HL-60 (cell line): ENCODE measurements at places on chromosomes 1 and 21.

DNA sequence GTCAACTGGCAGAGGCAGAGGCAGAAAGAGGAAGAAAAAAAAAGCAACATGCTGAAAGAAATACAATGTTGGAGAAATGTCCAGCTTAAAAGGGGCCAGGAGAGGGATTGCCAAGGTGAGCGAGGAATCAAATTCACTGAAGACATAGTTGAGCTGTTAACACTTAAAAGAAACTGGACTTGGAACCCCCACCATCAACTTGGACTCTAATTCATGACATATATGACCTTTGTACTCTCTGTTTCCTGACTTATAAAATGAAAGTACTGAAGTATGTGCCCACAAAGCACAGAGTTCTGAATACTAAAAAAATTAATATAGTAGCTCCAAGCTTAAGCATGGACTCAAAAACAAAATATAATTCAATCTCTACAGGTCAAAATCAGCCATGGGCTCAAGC lies 16.1 kb downstream of the PRR9 start:
- peak; percentile 27 for DNase-seq

- DNase-seq: no peak
Observed at GRCh38 chr1:61853583-61853982, 111.3 kb downstream of the PATJ start.

DNA sequence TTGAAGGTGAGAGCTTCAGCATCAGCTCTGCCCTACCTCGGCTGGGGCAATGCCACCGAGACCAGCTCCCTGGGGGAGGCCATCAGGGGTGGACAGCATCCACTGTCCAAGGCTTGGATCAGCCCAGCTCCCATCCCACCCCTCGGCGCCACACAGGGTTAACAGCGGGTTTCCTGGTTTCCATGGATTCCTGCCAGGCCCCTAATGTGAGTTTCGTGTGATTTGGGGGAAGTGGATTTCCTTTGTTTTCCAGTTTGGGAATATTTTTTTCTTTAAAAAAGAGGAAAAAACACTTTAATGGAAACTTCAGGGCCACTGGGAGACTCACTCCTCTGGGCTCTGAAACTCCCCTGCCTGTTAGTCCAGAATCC lies 34.3 kb downstream of the CASZ1 start:
- no peak for DNase-seq

DNA sequence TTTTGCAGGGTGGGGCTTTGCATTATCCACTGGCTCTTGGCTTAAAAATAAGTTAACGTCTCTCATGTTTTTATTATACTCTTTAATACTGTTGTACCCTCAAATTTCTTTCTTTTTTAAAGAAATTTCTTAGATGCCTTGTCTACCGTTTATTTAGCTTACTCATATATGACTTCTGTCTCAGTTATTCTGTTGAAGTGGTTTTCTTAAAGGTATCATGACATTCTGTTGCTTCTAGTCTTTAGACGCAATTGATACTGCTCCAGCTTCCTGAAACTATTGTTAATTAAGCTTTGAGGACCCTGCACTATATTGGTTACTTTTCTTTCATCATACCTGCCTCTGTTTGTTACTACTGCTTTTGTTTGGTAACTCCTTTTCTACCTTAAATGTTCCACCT lies 11.7 kb downstream of the PKN2 start:
- DNase-seq: no peak

DNA sequence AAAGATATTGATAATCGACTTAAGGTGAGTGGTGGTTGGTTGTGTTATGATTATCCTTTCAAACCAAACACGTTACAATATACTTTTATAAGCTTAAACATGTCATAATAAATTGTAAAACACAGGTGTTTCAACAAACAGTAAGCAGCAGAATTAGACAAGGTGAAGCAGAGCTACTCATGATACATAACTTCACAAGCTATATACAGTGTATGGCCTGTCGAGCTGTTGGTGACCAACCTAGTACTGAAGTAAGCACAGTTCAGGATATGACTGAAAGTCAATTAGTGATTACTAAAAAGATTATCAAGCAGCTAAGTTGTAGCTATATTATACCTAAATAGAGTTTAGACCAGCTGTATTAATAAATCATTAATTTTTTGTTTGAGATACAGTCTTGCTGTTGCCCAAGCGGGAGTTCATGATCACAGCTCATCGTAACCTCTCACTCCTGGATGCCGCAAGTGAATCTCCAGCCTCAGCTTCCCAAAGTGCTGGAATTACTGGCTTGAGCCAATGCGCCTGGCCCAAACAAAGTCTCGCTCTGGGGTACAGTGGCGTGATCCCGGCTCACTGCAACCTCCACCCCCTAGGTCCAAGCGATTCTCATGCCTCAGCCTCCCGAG lies 148.1 kb downstream of the EIF4G3 start:
- no peak for DNase-seq

- no peak for DNase-seq
Observed at GRCh38 chr21:42731264-42732032, 78.0 kb downstream of the PDE9A start.

DNA sequence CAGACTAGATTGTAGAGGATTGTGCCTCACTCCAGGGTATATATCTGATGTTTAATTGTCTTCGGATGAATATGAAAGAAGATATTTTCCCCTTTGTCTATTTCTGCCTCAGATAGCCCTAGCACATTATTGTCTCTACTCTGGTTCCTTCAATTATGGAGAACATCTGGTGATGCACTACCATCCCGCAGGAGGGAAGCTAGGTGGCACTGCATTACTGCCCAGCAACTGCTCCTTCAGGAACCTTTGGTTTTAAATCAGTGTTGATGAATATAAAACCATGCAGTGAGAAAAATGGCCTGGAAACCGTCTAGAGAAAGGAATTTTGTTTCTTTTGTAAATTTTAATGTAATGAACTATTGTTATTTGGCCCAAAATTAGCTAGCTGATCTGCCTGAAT lies 68.5 kb downstream of the GPR88 start:
- no peak for DNase-seq

GRCh38 chr1:33790577-33790976 lies 73.3 kb upstream of the HMGB4 start:
- no peak for DNase-seq

DNA sequence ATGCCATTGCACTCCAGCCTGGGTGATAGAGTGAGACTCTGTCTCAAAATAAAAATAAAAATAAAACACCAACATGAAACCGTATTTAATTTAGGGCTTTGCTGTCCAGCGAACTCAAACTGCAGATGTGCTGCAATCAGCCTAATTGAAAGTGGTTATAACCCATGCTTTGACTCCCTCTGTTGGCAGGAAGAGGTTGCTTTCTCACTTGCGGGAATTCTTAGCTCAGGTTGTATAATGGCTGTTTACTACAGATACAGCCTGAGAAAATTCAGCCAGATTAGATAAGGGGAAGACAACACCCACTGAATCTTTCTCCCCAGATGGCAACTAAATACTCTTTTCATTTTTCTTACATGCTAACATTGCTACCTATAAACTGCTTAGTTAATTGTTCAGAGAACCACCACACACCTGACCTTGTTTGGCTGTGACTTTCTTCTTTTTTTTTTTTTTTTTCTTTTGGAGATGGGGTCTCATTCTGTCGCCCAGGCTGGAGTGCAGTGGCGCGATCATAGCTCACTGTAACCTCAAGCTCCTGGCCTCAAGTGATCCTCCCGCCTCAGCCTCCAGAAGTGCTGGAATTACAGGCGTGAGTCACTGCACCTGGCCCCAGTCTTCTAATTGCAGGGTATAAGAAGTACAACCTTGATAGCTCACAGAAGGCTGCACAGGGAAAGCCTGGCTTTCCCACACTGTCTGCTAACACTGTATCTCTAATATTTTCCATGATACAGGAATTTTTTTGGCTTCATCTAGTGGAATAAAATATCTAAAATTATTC lies 34.6 kb downstream of the DNTTIP2 start:
- peak; percentile 69 for DNase-seq

DNA sequence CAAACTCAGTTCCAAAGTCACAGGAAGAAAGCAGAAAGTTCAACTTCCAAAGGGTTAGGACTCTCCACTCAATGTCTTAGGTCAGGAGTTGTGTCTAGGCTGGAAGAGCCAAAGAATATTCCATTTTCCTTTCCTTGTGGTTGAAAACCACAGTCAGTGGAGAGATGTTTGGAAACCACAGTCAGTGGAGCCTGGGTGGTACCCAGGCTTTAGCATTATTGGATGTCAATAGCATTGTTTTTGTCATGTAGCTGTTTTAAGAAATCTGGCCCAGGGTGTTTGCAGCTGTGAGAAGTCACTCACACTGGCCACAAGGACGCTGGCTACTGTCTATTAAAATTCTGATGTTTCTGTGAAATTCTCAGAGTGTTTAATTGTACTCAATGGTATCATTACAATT lies 11.7 kb downstream of the ATF3 start:
- no peak for DNase-seq

DNA sequence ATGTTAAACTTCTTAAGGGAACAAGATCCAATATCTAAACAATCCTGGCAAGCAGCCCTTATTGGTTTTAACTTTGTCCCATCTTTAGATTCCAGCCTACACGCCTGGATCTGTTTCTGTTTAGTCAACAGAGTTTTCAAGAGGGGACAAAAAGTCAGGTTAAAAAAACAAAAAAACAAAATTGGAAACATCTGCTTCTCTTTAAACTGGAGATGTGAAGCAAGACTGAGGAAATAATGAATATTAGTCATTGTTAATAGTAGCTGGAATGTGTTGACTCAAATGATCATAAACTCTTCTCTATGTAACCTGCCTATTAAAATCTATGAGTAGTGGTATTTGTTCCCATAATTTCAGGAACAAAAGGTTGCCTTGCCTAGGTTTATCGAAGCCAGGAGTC lies 55.0 kb downstream of the NID1 start:
- DNase-seq: no peak

DNA sequence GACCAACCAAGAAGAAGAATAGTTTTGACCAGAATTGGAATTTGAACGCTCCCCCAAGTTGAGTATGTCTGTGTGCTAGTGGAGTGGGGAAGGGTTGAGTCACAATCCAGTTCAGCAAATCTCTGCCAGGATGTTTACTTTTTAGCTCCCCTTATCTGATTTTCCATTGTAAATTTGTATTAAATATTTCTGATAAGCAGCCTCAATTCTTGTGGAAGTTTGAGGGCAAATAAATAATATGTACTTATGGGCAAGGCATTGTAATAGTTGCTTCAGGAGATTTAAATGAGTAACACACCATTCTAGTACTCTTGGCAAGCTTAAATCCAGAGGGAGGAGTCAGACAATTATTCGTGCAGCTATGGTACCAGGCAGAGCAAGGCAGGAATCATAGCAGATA lies 14.4 kb downstream of the CXADR start:
- no peak for DNase-seq

DNA sequence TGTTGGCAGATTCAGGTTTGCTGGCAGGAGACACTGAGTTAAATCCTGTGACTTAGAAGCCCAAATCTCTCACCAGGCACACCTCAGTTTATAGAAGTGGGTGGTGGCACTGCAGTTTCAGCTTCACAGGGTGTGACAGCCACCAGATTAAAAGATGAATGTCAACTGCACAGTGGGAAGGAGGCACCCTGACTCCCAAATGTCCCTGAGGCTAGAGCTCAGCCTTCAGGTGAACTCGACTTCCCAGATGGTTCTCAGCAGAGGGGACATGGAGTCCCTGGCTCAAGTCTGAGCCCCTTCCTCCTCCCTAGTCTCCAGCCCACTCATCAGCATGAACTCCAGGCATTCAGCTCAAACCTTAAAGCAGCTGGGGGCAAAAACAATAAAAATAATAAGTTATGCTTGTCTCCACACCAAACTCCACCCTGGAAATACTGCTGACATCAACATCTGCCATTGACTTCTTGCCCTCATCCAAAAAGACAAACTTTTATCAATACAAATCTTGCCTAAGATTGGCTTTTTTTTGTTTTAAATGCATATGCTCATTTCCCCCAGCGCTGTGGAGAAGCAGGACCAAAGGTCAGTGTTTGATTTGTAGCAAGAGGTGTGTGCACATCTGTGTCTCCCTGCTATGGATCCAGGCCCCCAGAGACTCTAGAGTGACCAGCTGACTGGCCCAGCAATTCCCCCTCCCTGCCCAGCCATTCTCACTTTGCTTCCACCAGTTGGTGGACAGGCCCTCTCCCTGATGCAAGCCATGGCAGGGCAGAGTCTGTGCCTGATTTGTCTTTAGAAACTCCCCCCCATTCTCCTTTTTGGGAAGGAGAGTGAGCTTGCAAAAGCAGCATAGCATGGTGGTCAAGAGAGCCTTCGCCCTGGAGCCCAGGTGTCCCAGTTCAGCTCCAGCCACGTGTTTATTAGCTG lies 18.5 kb upstream of the S100A7 start:
- no peak for DNase-seq

GRCh38 chr21:29342363-29342957 lies 43.7 kb downstream of the BACH1 start:
- no peak for DNase-seq

DNA sequence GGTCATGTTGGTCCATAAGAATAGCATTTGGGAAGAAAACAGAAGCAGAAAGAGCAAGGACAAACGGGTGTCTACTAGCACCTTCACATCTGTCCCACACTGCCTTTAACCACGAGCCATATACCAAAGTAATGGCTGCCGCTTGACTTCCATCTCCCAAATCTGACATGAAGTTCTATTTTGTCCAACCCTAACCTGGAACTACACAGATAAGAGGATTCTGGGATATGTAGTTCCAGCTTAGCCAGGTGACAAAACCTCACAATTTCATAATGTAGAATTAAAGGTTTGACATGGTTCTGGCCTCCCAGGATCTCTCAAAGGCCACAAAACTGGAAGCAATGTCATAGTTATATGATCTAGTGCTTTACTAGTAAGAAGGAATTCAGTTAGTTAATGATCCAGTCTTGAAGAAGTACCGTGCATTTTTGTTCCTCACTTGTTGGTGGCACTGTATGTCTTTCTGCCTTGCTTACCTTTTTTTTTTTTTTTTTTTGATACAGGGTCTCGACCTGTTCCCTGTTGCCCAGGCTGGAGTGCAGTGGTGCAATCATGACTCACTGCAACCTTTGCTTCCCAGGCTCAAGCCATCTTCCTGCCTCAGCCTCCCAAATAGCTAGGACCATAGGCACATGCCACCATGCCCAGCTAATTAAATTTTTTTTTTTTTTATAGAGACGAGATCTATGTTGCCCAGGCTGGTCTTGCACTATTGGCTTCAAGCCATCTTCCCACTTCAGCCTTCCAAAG lies 17.5 kb downstream of the PTGFRN start:
- no peak for DNase-seq

DNA sequence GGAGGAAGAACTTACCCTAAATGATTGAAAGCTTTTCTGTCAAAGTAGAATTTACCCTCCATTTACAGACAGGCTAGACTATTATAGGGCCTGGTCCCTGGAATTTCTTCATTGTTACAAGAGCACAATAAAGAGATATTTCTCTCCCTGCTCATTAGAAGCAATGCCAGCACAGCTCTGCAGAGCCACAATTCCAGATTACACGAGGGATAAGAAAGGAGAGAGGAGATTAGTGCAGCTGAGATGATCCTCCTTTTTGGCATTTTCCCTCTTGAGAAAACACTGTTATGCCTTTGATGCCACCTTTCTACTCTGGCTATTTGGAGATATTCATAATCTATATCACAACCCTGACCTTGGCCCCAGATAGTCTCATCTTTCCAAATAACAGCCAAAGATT lies 1119.5 kb upstream of the TMPRSS15 start:
- DNase-seq: no peak

- no peak for DNase-seq
Observed at GRCh38 chr1:196148367-196148970, 459.8 kb downstream of the KCNT2 start.
